ENCODE measurements at places on chromosomes 16 and 17.
A peak's percentile ranks its signal among the peaks of the same experiment; 100 is the strongest.

DNA sequence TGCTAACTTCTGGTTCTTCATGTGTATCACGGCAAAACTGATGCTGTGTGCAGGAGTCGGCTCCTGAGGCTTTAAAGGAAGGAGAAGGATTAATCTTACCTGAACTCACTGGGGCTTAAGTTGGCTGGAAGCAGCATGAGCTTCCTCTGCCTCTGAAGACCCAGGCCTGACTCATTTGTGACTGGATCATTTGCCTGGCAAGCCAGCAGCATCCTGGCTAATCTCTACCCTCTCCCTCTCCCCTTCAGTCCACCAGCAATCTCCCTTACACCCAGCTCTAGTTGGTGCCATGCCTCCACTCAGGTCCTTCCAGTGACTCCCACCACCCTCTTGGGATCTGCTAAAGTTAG lies 150.3 kb downstream of the IRX3 start:
- no peak for DNase-seq

GRCh38 chr17:4945176-4945943 lies 3.0 kb downstream of the PFN1 start:
- peak; percentile 69 for DNase-seq

DNA sequence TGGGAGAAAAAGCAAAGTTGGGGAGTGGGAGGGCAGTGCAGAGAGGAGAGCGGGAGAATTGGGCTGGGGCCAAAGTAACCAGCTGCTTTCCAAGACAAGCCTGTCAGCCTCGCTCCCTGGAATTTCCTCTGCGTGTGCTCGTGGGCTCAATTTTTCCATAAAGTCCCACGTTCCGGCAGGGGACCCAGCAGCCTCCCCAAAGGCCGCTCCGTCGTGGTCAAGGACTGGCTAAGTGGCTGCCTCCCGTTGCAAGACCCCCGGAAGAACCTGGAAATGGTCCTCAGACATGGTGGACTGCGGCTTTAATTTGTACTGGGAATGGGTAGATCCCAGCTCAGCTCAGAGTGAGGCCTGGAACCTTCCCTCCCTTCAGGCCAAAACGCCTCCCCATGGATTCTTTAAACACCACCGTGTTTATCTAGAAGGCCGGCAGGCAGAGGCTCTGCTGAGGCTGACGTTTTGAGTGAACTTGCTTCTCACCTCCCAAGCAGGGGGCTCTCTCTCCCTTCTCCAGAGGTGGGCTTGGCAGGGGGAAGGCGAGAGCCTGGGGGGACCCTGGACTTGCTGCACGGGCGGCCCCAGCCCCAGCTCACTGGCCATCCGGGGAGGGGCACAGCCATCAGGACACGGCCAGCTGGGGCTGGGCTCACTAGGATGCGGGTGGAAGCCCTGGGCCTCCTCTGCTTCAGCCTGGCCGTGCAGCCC lies 190.0 kb downstream of the C16orf95 start:
- DNase-seq = no peak

GRCh38 chr16:77364770-77365169 lies 70.1 kb downstream of the ADAMTS18 start:
- no peak for DNase-seq

- peak; percentile 27 for DNase-seq
Measured at GRCh38 chr17:48613862-48614694, 1.0 kb downstream of the HOXB8 start.

DNA sequence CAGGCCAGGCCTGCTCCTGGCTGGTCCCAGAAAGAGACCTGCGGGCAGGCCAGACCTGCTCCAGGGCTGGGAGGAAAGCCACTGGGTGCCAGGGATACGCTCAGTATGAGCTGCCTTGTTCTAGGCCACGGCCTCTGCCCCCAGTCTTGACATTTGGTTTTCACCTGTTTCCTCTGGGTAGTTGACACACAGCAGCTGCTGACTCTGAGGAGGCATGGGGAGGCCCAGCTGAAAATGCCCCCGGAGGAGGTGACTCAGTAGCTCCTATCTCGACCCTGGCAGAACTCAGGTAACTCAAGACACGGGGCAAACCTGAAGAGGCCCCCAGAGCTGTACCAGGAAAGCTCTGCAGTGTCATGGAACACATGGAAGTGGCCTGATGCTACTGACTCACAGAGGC lies 13.9 kb upstream of the ADGRG1 start:
- peak; percentile 18 for DNase-seq

GRCh38 chr16:85011846-85012284 lies 530 bp upstream of the ZDHHC7 start:
- DNase-seq = no peak

DNA sequence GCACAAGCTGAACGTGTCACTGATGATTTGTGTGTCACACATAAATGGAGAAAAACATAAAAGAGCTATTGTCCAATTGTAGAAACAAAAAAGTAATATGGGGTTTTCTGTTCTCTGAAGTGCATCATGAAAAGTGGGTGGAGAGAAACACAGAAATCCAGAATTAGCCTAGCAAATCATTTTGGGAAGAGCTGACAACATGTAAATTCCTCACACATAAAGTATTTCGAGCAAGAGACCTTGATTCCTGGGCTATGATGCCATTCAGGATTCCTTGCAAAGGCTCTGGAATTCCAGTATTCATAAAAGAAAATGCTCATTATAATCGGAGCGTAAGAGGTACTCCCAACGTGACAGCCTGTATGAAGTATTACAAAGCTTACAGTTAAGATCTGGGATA lies 1.1 kb downstream of the DCUN1D3 start:
- DNase-seq = no peak

- no peak for DNase-seq
Measured at GRCh38 chr16:66712512-66712911, 16.0 kb upstream of the CMTM4 start.

All from BE2C (cell line).